ENCODE measurements at places on chromosomes 16 and 17.

- no peak for DNase-seq
These were observed 7.8 kb downstream of the TTC19 start for GRCh38 chr17:16007439-16007838.

DNA sequence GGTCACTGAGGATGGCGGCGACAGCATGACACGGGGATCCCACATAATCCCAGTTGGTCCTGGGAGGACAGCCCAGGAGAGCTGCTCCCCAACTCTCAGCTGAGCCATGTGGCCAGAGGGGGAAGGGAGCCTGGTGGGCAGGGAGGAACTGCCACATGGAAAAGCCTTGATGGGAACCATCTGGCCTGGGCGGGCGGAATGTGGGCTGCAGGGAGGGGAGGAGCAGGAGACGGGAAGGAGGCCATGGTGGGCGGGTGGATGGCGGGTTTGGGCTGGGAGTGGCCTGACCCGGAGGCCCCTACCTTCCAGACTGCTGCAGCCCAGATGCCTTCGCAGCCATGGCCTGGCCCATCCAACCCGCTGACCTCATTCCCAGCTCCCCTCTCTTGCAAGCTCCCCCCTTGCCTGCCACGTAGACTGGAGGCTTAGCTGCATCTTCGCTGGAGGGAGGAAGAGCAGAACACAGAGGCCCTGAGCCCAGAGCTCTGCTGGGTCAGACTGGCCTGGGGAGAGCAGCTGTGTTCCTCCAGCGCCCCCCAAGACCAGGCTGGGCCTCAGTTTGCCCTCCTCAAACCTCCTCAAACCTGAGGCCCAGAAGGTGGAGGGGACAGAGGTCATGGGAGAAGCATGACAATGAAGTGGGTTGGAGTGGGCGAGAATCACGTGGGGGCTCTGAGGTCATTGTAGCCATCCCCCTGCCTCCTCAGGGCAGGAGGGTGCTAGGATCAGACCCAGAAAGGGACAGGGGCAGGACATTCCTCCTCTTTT, 8.2 kb upstream of the COL1A1 start:
- DNase-seq = no peak

- DNase-seq = no peak
These were observed 161.5 kb downstream of the ZFHX3 start for GRCh38 chr16:72886346-72886974.

- no peak for DNase-seq
These were observed 814 bp upstream of the DYNLL2 start for GRCh38 chr17:58082341-58082869.

- no peak for DNase-seq
These were observed 19.0 kb upstream of the LRRC37A3 start for GRCh38 chr17:64938290-64938689.

GRCh38 chr17:14921936-14922335, 343.2 kb downstream of the PMP22 start:
- DNase-seq = no peak

GRCh38 chr16:21214086-21214485, 2.7 kb upstream of the ZP2 start:
- DNase-seq = no peak

DNA sequence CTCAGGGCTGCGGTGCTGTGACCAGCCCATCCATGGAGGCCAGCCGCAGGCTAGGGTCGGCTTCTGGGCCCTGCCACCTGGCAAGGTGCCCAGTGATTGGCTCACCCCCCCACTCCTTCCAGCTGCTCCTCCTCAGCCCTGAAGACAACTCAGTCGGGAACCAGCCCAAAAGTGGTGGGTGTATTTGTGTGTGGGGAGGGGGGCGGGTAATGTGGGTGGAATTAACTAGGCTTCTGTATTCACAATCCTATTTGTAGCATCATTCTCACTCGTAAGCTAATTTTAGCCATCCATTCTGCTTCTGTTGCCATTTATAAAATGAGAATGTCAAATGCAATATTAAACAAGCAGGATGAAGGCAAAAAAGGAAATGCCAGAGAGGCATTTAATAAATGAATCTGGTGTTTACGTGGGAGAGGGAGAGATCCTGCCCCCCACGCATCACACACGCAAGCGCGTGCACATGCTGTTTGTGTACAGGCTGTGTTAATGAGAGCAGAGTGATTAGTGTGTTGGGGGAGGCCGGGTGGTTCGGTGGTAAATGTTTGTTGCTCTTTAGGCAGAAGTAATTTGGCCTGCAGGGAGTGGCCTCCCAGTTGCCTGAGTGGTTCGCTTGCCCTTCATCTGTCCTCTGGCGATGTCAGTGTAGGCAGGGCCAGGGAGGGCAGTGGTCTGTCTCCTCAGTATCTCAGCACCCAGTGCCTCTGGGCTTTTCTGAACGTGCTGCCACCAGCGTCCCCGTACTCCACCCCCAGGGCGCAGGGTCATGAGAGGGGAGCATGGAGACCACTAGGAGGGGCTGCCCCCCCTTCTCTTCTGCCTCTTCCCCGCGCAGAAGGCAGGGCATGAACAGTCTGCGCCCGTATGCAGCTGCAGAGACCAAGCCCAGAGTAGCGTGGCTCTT, 140.1 kb downstream of the CCDC182 start:
- DNase-seq = peak; percentile 67

DNA sequence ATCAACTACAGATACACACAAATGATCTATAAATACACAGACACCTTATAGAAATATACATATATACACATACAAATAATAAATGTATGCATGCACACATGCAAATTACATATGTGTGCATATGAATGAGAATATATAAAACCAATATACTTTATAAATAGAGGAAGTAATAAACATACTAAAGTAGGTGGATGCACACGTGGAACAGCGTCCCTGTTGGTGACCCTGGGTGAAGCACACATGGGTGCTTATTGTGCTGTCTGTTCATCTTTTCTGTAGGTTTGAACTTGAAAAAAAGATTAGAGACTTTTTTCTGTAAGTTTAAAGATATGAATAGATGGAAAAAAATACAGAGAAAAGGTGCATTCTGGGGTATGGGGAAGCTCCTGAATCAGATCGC, 111.3 kb downstream of the SDR42E1 start:
- no peak for DNase-seq

DNA sequence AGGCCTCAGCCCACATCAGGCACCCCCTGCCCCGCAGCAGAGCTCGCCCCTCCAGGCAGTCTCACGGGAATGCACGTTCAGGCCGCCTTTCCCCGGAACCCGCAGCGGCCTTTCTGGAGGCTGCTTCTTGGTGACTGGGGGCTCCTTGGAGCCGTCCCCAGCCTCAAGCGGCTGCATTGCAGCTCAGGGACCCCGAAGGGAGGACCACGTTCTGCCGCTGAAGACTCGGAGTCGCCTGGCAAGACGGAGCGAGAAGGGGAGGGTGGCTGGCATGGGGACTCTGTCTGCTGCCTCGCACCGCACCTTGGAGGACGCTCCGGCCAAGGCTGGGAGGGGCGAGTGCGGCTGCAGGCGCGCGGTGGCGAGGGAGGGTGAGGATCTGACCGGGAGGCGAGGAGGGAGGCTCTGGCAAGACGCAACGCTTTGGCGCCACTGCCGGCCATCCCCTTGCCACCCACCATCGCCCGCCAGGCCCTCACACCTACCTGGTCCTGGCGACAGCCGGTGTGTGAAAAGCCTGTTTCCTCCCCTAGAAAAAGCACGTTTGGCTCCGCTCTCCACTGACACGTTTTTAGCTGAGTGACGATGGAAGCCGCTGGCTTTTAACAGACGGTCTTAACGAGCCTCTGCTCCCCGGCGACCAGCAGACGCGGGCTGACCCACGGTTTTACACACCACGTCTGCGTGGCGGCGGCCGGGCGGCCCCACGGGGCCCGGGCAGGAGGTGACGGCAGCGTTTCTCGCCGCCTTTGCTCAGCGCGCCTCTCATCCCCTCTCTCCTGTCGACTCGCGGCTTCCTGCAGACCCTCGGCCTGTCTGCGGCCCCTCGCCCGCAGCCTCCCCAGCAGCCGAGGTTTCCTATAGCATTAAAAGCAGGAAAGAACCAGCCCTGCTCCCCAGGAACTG, 16.7 kb upstream of the GNG13 start:
- DNase-seq = no peak

GRCh38 chr17:48570325-48571023, 7.7 kb downstream of the HOXB4 start:
- DNase-seq = no peak

DNA sequence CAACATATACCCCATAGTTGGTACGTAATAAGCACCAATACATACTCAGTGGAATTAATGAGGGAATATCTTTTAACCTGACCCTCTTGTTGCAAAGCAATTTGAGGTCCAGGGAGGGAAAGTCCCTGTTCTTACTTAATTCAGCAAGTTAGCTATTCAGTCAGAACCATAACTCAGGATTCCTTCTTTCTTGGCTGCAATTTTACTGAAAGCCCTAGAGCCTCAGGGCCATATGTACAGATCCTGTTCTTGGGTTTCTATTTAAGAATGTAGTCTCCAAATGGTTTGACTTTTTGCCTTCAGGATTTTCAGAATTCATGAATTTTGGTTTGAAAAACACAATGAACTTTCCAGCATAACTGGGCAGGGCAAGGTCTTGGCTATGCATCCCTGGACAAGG, 436.5 kb downstream of the HS3ST4 start:
- DNase-seq = no peak

- no peak for DNase-seq
These were observed 63.1 kb downstream of the MYO18A start for GRCh38 chr17:29116804-29117753.

DNA sequence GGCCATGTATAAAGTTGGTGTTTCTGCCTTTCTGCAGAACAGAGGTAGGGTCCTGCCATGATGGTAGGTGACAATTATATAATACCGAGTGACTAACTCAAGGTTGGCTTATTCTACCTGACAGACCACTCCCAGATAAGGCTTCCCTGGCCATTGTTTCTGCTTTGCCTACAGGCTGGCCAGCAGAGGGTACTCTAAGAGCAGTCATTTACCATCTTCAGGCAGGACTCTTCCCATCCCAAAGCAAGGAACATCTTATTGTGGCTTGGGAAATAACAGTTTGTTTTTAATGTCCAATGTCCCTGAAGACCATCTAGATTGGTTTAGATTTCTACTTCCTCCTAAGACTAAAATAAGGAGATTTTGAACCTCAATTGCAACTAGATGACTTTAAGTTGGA, 74.1 kb downstream of the SNX11 start:
- DNase-seq = peak; percentile 9

- no peak for DNase-seq
These were observed 361.0 kb downstream of the WWOX start for GRCh38 chr16:78460428-78460827.

DNA sequence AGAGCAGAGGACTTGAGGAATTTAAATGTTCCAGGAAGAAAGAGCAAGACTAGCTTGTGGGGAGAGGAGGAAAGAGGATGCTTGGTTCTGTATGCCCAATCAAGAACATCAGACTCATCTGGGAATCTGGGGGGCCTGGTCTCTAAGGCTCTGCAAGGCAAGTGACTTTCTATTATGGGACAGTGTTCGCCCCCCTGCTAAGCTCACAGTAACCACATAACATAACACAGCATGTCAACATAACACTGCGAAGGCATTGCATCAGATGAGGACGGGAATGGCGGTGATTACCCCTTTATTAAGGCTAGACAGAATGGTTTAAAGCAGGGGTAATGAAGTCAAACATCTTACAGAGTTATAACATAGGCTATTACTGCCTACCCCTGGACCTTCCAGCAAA, 176.6 kb upstream of the IRX6 start:
- no peak for DNase-seq

- no peak for DNase-seq
These were observed 7.2 kb downstream of the SUPT4H1 start for GRCh38 chr17:58344791-58345157.

GRCh38 chr17:65027305-65027704, 29.2 kb downstream of the GNA13 start:
- no peak for DNase-seq

DNA sequence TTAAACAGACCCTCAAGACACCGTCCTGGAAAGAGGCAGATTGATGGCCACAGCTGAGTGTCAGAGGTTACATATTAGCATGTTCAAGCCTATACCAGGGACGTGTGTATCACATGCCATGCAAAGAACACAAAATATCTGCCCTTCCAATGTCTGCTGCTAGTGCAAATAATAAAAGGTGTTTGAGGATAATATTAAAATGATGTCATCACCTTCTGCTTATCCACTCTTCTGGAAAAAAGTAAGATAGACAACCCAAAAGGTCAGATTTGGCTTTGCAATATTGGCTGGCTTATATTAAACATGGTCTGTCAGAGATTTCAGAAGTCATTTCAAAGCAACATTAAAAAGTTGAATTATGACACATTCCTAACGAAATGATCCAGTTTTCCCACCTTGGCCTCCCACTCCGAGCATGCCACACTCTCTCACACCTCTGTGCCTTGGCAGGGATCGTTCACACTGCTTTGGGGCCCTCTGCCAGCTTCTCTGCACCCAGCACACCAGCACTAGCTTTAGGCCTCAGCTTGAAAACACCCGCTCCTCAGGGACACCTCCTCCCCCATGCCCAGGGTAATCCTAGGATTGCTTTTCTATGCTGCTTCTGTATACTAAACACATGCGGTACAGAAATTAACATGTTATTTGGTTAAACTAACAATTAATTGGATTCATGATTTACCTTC, 248.2 kb downstream of the NTN1 start:
- DNase-seq = no peak

DNA sequence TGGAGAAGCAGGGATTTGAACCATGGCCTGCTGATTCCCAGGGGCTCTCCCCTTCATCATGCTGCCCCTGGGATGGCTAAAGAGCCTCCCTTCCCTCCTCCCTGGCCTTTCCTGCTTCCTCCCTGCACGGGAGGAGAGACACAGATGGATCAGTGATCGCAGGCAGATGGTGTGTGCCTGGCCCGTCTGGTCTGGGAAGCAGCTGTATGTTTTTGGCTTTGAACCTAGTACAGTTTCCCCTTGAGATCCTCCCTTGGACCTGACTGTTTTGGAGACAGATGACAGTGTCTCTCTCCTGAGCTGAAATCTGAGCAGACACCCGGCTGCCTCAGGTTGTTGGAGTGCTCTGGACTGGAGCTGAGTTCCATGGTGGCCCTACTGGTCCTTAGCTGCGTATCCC, 29.0 kb upstream of the ATP2C2 start:
- no peak for DNase-seq

GRCh38 chr16:82626791-82627261, at the start of gene CDH13:
CDH13 (plus strand) TSS chr16:82626969.
- DNase-seq = no peak

DNA sequence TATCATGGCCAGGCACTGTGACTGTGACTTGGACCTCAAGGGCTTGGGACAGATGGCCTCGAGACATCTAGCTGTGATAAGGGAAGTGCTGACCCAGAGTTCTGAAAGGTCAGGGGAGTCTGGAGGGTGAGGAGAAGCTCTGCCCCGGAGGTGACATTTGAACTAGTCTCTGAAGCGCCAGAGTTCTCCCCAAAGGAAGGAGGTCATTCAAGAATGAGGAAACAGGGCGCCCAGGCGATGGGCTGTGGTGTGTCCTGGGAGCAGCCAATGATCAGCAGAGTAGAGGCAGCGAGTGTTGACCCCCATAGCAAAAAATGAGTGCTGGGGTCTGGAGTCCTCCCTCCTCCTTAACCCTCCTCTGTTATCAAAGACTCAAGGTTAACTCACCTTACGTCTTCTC, 4.9 kb downstream of the STARD3 start:
- no peak for DNase-seq

- DNase-seq = no peak
These were observed 25.8 kb downstream of the ADCY9 start for GRCh38 chr16:4090351-4090851.

GRCh38 chr17:1999557-2000251, 25.4 kb downstream of the RTN4RL1 start:
- DNase-seq = no peak

Data from NCI-H1417 treated with DMSO at 0.1 percent for 48 hours (cell line).